ENCODE measurements at places on chromosomes 7 and 10.

- no peak for DNase-seq
Measured at GRCh38 chr10:5904227-5904626, 14.2 kb downstream of the FBH1 start.

- no peak for DNase-seq
Measured at GRCh38 chr10:209357-209756, 74.1 kb downstream of the ZMYND11 start.

DNA sequence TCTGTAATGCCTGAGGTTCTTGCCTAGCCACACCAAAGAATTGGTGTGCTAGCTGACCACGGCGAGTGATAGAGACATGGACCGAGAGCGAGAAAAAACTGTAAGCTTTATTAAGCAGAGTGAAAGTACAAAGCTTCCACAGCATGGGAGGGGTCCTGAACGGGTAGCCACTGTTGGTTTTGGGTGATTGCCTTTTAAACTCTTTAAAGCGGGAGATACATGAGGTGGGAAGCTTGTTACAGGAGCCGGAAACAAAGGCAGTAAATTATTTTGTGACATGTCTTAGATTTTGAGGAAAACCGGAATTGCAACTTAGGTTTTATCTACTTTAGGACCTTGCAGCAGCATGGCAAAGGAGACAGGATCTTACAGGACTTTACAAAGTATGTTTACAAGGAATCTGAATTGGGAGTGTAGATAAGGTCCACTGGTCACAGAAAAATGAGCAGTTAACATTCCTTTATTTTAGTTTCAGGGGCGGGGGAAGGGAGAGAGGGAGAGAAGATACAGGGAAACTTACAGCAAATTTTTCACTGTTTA lies 252.7 kb upstream of the MBL2 start:
- DNase-seq: no peak

DNA sequence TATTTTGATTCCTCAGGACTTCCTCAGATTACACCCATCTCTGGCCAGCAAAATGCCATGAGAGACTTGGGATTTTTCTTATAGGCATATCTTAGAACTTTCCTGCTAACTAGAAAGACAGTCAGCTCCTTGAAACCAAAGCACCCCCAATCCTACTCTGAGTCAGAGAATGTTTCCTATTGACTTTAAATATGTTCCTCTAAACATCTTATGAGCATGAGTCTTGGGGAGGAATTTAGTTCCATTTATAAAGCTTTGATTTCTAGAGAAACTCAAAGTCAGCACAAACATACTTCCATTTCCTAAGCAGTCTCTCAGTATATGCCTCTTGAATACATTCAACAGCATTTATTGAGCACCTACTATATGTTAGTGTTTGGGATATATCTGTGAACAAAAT lies 128.5 kb downstream of the INHBA start:
- DNase-seq: no peak

- no peak for DNase-seq
Measured at GRCh38 chr10:116687633-116688032, 54.7 kb downstream of the HSPA12A start.

- DNase-seq: no peak
Measured at GRCh38 chr7:107643407-107643806, 17.2 kb upstream of the SLC26A4 start.

DNA sequence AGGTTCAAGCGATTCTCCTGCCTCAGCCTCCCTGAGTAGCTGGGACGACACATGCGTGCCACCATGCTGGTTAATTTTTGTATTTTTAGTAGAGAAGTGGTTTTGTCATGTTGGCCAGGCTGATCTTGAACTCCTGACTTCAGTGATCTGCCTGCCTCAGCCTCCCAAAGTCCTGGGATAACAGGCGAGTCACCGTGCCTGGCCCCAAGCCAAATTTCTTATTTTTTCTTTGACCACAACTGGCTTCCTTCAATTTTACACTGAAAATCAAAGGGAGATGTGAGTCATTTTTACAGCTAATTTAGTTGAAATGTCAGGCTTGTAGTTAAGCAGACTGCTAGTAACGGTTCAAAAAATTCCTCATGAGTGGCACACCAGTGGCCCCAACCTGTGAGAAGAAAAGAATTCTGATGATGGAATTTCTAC lies 7.8 kb downstream of the RNF216 start:
- no peak for DNase-seq

DNA sequence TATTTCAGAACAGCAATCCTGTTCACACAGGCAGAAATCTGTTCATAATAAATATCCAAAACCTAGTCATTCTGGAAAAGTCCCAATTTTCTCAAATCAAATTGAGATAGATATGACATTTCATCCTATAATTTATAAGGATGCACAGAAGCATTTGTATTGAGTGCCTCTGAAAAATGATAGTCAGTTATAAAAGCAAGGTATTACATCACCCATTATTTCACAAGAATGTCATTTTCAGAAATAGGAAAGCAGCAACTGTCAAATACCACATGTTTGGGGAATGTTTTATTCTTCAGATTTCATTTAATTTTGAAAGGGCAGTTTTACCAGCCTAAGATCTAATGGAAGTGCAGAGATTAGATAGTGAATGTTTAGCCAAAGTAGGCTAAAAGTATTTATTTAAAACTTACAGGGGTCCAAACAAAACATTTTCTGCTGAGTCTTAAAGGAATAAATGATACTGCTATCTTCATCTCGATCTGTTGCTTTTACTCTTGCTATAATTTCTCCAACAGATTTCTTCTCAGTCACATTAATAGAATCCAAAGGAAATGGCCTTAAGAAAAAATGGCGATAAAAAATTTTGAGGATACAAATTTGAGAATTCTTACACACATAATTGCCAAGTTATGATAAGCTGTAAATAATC lies 185.8 kb downstream of the HGF start:
- no peak for DNase-seq

GRCh38 chr7:99331002-99331401 lies 5.3 kb downstream of the ARPC1A start:
- DNase-seq: no peak

GRCh38 chr7:28630350-28630749 lies 218.0 kb downstream of the CREB5 start:
- DNase-seq: no peak

- DNase-seq: no peak
Measured at GRCh38 chr10:13801156-13801906, 214.6 kb downstream of the PRPF18 start.

GRCh38 chr7:117251687-117252086 lies 71.2 kb downstream of the WNT2 start:
- no peak for DNase-seq

DNA sequence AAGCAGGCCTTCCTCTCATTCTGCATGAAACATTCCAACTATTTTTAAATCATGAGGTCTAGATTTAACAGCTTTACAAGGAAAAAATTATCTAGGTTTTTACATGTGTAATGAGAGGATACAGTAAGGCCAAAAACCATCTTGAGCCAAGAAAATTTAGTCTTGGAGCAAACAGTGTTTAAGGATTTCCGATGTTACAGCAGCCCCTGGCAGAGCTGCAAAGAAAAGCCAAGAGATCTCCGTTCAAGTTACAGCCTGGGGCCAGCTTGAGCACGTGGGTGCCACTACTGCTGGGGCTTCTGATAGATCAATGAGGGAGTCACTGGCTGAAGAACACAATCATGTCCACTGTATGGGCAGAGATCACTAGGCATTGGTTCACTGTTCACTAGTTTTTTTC lies 156.2 kb downstream of the EVX1 start:
- no peak for DNase-seq

DNA sequence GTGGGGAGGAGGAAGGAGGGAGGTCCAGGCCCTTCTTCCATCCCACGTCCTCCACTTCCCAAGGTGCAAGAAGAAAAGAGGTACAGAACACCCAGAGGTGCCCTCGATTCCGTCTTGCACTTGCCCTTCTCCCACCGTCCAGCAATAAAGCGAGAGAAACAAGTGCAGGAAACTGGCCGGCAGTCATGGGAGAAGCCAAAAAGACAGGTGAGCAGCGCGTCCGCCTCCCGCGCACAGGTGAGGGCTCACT lies 1.3 kb downstream of the C10orf95 start:
- no peak for DNase-seq

- DNase-seq: no peak
Measured at GRCh38 chr7:109256762-109257560, 687.3 kb downstream of the DNAJB9 start.

- DNase-seq: peak; percentile 53
Measured at GRCh38 chr7:35975851-35976454, 175.1 kb downstream of the SEPTIN7 start.

DNA sequence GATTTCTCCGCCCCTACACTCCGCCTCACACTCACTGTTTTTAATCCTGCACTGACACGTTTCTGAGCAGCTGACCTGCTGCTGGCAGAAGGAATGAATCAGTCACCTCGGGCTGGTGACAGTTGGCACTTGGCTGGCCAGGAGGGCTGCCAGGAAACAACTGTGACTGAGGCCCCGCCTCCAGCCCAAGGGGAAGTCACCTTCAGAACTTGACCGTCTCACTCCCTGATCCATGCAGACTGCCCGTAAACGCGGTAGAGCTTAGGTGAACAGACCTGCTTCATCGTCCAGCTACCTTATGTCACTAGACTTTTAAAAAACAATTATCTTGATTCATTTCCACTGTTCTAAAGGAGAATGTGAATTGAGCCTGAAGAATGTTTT lies 107.5 kb downstream of the DOCK1 start:
- no peak for DNase-seq

GRCh38 chr7:23210506-23210905 lies 28.7 kb downstream of the NUP42 start:
- no peak for DNase-seq

DNA sequence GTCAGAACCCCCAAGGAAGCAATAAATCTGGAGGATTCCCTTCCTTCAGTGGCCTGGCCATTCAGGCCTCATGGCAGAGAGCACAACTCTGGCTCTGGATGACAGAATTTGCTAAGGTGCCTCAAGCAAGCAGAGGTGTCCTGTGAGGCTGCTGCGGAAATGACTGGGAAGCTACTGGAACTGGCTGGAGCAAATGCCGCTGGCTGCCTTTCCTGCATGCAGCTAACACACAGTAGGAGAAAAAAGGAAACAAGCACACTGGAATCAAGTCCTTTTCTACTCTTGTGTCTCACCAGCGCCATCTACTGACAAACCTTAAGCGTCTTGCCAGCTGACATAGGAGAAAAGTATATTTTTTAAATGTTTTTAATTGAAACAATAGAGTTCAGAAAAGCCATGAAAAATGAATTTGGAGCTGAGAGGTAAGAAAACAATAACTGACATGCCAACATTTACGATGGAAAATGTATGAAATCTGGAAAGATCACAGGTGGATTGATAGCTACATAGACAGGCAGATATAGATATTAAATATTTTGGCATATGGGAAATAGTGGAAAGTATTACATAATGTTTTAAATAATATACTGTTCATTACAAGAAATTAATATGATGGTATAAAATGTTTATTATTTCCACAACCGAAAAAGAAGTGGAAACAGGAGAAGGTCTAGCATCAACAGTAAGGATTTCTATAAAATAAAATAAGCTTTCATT lies 951.6 kb downstream of the ANKRD7 start:
- peak; percentile 67 for DNase-seq

DNA sequence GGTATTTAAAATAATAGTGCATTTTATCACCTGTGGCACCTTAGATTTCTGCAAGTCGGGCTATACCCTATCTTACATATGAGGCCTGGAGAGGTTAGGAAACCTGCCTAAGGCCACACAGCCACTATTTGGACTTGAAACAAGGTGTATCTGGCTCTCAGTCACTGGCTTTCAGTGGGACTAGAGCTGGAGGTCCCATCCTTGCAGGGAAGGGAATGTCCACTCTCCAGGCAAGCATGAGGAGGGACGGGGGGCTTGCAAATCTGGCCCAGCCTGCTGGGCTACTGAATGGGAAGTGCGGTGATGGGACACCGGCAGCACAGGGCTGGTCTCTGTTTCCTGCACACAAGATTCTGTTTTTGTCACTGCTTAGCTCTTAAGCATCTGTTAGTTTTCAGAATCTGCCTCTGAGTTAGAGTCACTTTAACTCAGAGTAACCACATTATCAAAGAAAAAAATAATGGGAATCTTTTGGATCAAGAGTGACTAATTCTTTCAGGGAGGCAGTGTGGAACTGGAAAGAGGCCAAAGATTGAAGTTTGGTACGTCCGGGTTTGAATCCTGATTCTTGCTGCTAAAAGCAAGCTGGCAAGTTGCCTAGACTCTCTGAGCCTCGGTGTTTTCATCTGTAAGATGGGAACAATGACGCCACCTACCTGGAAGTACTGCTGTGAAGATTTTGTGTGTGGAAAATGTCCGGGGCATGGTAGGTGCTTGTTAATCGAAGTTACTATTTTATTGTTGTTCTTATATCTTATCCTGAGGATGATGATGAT lies 33.8 kb upstream of the HABP2 start:
- DNase-seq: no peak

- DNase-seq: no peak
Measured at GRCh38 chr10:60989400-60989876, 45.5 kb upstream of the RHOBTB1 start.

DNA sequence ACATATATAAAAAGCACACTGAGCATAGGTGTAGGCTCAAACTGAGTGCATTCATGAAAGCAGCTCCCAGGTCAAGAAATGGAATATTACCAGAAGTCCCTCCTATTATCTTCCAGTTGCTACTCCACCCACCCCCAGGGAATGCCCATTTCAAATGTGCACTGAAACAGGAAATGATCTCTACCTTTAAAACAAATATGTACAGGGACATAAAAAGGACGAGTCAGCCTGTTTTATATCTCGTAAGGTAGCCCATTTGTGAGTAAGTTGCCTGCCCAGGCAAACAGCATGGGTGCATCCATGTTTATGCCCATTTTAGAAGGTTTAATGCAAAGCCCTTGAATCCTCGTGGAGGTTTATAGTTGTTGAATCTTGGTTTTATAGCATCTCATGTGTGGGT lies 10.4 kb downstream of the FFAR4 start:
- DNase-seq: no peak

DNA sequence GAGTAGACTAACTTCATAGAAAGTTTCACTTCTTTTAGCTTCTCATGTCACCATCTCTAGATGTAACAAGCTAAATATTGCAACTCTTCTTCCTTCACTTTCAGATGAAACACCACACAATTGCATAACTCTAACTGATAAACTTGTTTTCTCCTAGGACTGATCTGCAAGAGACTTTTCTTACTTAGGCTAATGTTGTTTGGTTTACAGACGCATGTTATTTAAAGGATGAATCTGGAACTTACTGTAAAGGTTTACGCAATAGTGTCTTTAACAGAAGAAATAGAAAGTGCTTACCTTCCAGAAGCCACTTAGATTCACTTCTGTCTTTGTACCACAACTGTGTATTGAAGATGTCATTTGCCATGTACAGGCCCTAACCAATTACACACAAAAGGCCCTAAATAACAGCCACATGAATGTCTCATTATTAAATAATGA lies 22.1 kb upstream of the ZC3HAV1 start:
- DNase-seq: no peak
